Tibial artery (tissue), 4 donors: ENCODE measurements at places on chromosomes 13 and 19.

- peak; percentile 80 for DNase-seq
These were observed 16.9 kb upstream of the AP1M2 start for GRCh38 chr19:10603873-10604459.

DNA sequence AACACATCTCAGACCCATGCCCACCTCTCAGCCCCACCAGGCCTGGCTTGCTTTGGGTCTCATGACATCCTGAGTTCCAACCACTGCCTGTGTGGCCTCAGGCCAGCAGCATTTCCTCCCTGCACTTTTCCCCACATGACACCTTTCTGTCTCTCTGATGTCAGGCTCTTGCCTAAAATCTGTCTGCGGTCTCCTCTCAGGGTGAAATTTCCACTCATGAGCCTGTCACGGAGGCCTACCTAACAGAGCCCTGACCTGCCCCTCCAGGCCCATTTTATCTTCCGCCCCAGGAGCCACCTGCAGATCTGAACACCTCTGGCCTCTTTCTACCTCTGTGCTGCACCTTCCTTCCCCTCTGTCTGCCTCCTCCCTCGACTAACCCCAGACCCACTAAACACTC is 93.5 kb downstream of the ZDHHC20 start:
- no peak for DNase-seq

DNA sequence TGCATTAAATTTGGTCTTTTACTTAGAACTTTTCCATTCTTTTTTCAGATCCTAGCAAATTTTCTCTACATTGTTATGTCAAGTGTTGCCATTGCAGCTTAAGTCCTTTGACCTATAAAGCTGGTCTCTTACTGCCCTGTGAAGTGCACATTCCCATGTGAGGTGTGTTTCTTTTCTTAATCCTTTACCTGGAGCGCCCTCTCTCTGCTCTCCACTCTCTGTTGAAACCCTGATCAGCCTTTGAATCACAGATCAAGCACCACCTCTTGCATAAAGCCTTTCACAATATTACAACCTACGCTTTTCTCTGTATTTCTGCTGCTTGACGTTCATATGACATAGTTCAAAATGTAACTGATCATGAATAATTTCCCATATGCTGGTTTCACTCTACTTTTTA is 84.8 kb downstream of the PCDH17 start:
- no peak for DNase-seq

GRCh38 chr13:36297366-36298338 is at the start of gene CCDC169:
Gene CCDC169 (minus strand): TSS chr13:36297814. CDS start chr13:36297719, 95 bp downstream.
- peak; percentile 62 for DNase-seq

- no peak for DNase-seq
These were observed 66.1 kb downstream of the RFX2 start for GRCh38 chr19:6044056-6044805.

DNA sequence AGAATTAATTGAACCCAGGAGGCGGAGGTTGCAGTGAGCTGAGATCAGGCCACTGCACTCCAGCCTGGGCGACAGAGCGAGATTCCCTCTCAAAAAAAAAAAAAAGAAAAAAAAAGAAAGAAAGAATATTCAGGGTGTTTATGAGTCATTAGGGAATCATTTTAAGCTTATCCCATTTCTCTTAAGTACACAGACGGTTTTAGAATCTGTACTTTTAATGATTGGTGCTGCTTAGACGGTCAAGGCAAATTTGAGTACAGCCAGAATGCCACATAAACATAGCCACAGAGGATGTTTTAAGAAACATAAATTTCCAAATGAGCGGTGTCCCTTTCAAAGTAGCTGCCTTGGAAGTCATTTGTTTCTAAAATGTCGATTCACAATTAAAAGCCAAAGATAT is 2.6 kb downstream of the SPRYD7 start:
- no peak for DNase-seq

GRCh38 chr13:19023115-19023514 is 158.5 kb downstream of the TUBA3C start:
- no peak for DNase-seq

DNA sequence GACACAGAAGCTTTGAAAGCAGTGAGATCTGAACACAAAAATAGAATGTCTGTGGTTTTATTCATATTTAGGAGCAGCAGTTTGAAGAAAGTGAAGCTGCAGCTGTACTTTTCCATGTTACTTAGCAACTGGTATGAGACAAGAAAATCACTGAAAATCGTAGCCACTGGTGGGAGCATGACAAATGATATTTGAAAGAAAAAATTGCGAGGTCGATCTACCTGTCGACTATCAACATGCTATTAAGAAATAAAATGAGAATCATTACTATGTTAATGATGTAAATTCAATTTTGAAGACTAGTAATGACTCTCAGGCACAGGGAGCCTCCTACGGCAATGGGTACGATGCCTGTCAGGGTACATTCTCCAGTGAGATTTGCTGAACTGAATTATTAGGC is 436.4 kb downstream of the SLITRK5 start:
- DNase-seq = no peak

DNA sequence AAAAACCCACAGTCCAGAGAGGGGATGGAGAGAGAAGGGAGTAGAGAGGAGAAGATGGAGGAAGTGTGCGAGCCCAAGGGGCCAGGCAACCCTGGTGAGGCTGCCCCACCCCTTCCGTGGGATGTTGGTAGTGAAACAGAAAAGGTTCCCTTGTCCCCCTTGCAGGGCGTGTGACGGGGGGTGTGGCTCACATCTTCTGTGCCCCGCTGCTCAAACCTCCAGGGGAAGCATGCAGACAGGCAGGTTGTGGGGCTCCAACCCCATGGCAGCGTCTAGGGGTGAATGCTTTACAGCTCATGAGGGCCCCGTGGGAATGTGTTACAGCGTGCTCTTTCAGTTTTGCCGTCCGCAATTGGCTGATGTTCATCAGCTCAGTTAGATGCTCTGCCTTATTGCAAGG is 14.7 kb upstream of the EVI5L start:
- DNase-seq = no peak

GRCh38 chr19:49954933-49955332 is 6.0 kb downstream of the SIGLEC11 start:
- peak; percentile 5 for DNase-seq

- DNase-seq = no peak
These were observed 2.6 kb upstream of the LRP3 start for GRCh38 chr19:33191501-33191900.

- no peak for DNase-seq
These were observed 2.4 kb upstream of the FPR1 start for GRCh38 chr19:51754109-51754508.

DNA sequence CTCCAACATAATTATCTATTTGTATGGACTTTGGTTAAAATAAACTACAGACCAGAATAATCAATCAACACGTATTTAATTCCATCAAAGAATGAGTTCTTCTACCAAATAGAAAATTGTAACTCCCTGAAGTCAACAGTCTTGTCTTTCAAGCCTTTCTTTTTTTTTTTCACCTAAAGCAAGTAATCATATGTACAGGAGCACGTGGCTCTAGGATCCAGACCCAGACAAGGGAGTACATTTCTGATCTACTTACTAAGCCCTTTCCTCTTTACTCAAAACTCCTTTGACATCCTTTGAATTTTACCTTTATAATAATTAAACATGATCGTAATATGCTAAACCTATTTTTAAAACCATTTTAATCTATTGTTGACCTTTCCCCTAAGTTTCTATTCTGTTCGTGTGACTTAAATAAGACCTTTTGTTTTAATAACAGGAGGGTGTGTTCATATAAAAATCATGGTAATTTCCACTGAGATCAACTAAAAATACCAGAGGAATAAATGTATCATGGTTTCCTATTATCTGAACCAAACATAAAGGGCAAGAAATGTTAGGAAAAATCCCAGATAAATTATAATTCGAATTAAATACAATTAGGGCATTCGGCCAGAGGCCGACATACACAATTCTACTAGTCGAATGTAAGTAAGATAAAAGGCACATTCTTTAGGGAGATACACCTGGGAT is 1.7 kb downstream of the SLC7A1 start:
- no peak for DNase-seq

GRCh38 chr13:91078093-91078679 is 269.3 kb upstream of the MIR17HG start:
- no peak for DNase-seq

DNA sequence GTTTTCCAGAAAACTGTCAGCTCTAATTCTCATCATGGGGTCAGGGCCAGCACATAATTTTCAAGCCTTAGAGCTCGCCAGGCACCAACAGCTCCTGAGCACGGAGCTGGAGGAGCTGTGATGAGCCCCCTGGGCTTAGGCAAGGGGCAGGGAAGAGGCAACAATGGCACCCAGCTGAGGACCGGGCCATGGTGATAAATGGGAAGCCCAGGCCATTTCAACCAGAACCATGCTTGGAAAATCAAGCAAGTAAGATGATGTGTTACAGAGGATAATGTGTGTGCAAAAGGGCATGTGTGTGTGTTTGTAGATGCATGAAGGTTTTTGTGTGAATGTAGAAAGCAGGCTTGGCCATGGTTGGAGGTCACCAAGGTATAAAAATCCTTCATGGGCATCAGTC is 66.8 kb upstream of the UBAC2 start:
- DNase-seq = no peak

GRCh38 chr19:12000152-12000981 is 35.1 kb downstream of the ZNF433 start:
- no peak for DNase-seq

GRCh38 chr13:77378662-77379061 is 51.8 kb upstream of the MYCBP2 start:
- DNase-seq = no peak

- no peak for DNase-seq
These were observed 24.7 kb downstream of the PNPLA6 start for GRCh38 chr19:7560255-7560654.

DNA sequence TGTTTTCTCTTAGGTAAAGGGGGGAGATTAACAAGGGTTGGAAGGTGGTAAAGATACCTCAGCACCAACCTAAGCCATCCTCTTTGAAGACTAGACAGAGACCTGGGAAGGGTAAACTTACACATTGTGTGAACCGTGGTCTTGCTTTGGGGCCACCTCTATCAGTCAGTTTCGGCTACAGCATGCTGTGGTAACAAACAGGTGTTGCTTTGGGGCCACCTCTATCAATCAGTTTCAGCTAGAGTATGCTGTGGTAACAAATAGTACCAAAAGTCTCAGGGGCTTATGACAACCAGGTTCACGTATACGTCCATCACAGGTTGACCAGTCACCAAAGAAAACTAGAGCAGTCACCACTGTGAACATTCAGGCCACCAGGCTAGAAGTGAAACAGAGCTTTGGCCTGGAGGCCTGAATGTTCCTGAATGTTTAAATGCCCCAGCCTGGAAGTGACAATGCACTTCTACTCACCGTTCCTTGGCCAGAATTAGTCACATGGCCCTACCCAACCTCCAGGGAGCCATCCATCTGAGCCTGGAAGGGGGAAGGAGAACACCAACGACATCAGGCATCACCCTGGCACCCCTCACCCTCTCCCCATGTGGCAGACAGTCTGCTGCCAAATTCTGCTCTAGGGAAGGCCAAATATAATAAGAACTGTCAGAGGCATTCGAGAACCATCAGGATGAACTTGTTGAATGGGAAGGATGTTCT is 3.8 kb downstream of the FXYD7 start:
- no peak for DNase-seq

GRCh38 chr19:7619671-7620441 is 9.5 kb downstream of the XAB2 start:
- no peak for DNase-seq

- no peak for DNase-seq
These were observed 14.1 kb downstream of the CARM1 start for GRCh38 chr19:10885201-10886169.

GRCh38 chr13:49029570-49029969 is 53.9 kb downstream of the FNDC3A start:
- DNase-seq = no peak
